Right renal pelvis (tissue), 4 donors: ENCODE measurements at places on chromosomes 5 and 9.

DNA sequence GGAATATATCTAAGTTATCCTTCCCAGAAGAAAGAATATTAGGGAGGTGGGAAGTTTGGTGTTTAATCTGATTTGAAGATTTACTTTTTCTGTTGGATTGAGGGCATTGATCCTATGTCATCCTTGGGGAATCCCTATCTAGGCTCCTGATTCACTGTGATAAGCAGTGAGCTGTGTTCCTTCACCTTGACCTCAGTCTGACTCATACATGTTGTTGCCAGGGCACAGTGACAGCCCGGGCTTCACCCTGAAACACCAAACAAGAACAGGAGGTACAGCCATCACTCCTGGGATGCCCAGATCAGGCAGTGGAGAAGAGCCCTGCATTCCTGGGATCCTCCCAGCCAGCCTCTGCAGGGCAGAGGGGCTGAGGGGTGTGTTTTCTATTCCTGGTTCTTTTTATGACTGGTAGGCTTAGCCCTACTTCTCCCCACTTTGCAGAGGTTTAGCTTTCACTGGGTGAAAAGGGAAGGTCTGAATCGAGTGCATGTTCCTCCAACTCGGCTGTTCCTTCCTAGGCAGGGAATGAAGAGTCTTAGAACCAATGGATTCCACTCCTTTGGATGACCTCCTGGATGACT, 3.1 kb upstream of the FAM53C start:
- DNase-seq: no peak

DNA sequence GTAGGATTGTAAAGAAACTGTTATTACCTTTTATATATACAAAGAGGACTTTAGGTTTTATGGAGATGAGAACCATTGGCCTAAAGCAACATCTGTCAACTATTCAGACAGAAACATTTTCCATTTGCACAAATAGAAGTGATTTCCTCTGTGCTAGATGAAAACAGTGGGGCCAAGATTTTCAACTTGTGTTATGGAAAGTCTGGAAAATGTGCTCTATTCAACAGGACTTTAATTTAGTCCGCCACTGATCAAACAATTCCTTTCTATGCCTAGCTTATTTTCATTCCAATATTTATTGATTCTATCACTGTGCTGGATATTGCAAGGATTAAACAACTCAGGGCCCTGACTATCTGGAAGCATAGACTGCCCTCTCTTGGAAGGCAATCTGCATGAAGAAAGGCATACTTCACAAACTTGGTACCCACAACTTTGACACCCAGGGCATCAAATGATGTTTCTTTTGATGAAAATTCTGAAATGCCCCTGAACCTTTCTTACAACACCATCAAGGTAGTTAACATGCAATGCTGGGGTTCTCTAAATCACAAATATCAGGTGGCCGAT, 126.6 kb upstream of the HMHB1 start:
- DNase-seq: no peak

GRCh38 chr5:146533260-146533857, 17.4 kb upstream of the GPR151 start:
- peak; percentile 44 for DNase-seq

DNA sequence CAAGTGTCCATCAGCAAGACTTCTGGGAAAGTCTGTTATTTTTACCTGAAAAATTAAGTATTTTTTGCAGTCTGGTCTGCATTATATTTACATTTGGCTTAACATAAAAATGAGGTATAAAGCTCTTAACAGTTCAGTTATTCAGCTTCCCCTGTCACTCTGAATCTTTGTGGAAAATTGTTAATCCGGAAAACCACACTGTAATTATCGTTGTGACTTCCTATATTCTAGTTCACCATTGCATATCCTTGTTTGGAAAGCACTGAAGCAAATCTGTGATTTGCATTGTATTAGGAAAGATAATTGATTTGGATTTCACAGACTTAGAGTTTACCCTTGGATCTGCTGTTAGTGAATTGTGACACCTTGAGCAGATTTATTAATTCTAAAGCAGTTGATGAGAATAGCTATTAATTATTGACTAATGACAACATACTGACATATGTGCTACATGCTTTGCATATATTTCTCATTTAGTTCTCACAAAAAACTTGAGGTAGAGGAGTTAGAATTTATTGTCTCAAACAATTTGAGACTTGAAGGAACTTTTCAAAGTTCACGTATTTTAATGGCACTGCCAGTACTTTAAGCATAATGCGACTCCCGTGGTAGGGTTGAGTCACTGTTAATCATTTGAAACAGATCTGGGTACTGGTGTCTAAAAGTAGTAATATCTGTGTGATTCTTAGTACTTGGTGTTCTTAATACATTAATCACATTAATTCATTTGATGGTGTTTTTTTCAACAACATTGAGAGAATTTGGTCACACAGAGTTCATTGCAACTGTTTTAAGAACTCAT, 71.8 kb upstream of the LRRC70 start:
- DNase-seq: peak; percentile 3

- DNase-seq: no peak
Measured at GRCh38 chr9:68995776-68996175, 18.1 kb downstream of the PRKACG start.
